ENCODE measurements at places on chromosomes 11 and 22.
A peak's percentile ranks its signal among the peaks of the same experiment; 100 is the strongest.

DNA sequence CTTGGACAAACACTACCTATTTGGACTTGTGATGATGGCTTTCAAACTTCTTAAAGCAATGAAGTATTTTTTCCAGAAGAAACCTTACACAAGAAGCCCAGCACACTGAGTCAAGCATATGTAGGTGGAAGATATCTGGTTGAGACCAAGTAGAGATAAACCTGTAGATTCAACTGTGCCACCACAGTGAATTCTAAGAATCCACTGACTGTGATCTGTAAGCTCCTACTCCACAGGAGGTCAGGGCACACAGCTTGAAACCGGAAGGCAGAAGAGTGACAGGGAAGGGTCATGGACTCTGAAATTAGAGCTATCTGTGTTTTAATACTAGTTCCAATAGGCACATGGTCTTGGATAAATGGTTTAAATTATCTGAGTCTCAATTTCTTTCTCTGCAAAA lies 404.5 kb downstream of the ETS1 start:
- peak; percentile 66 for DNase-seq
- peaks cover 29% of the 10 kb centered on the region for H3K4me1 ChIP-seq
- H3K36me3 ChIP-seq, result peaks cover 17% of the 10 kb centered on the region
- peak overlapping the region; percentile 4 for H3K27ac ChIP-seq
- peak overlapping the region; percentile 11 for H3K4me3 ChIP-seq

DNA sequence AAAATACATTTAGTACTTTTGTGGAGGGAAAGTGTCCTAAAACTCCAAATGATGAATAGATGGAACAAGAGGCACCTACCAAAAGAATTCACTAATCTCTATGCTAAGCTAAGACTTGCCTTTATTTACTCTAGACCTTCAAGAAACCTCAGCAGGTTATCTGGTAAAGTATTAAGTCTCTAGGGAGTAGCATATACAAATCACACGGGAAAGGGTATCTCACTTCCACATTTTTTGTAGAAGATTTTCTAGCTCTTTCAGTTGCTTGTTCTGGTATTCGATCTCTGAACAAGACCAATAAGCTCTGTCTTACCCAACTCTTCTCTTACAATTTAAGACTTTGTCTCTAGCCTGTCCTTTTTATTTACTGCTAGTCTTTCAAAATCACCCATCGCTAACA lies 18.1 kb upstream of the CADM1 start:
- no peak overlapping the region for H3K4me3 ChIP-seq
- no peak for DNase-seq
- no peaks in the 10 kb centered on the region for H3K27me3 ChIP-seq
- H3K27ac ChIP-seq, result no peak overlapping the region
- H3K4me1 ChIP-seq, result no peaks in the 10 kb centered on the region

- H3K4me1 ChIP-seq, result peaks cover 10% of the 10 kb centered on the region
- no peaks in the 10 kb centered on the region for H3K27me3 ChIP-seq
- no peak for DNase-seq
- H3K36me3 ChIP-seq, result no peaks in the 10 kb centered on the region
- H3K27ac ChIP-seq, result no peak overlapping the region
These were observed 25.5 kb upstream of the GGTLC2 start for GRCh38 chr22:22618923-22619322.

DNA sequence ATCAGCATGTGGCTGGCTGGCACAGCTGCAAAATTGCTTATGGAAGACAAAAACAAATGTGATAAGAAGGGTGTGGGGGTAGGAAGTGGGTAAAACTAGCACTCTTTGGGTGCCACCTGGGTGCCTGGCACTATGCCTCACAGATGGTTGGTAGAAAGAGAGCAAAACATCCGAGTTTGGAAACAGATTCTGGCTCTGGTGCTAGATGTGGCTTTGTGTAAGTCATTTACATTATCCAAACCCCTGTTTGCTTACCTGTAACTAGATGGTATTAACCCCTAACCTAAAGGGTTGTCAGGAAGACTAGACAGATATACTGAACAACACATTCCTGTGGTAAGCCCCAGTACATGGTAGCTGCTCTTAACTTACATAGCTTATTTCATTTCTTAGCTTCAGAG lies 905.6 kb downstream of the DLG2 start:
- DNase-seq, result no peak
- no peak overlapping the region for H3K4me3 ChIP-seq
- H3K36me3 ChIP-seq, result no peaks in the 10 kb centered on the region
- H3K27me3 ChIP-seq, result peaks cover 8% of the 10 kb centered on the region

DNA sequence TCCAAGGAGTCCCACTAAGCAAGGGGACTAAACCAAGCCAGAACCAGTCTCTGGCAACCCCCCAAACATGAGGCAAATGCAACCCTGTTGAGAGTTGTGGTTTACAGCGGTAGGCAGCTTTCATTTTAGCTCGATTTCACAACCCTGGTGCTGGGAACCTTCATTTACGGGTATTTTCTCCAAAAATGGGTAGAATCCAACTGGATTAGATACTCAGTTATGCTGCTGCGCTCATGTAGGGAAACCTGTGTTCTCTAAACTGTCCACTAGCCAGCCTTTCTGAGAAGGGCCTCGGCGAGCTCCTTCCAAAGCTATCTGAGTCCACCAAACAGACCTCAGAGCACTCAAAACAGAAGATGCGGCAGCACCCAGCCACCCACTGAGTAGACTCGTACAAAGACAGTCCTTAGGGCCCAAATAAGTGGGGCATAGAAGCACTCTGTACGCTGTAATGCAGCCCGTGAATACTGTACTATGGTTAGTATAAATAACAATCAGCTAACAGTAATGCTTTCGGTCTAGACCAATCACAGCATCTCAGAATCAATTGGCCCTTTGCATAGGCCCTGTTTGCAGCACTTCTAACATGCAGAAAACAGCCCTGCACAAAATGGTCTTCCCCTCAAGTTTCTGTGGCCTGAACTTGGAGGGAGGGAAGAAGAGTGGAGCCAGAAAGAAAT lies 104.7 kb downstream of the ETS1 start:
- H3K36me3 ChIP-seq, result peaks cover 96% of the 10 kb centered on the region
- H3K27me3 ChIP-seq, result no peaks in the 10 kb centered on the region
- peak; percentile 69 for DNase-seq
- H3K4me3 ChIP-seq, result peak overlapping the region; percentile 84
- H3K4me1 ChIP-seq, result peaks cover 94% of the 10 kb centered on the region
- peak overlapping the region; percentile 93 for H3K27ac ChIP-seq

DNA sequence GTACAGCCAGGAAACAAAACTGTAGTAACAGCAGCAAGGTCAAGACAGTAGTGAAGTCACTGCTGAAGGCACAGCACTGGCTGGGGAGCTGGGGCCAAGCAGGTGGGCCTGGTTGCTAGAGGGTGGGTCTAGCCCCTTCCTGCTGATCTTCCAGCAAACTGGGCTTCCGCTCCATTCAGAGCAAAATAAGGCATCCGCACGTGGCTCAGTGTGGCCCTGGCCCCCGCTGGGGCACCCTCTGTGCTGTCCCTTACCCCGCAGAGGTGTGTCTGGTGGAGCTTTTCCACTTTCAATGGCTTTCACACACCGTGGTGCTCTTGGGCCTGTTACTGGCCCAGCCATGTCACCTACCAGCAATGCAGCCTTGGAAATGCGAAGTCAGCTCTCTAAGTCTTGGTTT lies 162.4 kb upstream of the B3GAT1 start:
- peaks cover 4% of the 10 kb centered on the region for H3K27me3 ChIP-seq
- H3K36me3 ChIP-seq, result no peaks in the 10 kb centered on the region
- H3K27ac ChIP-seq, result no peak overlapping the region
- H3K4me3 ChIP-seq, result no peak overlapping the region
- DNase-seq, result no peak

DNA sequence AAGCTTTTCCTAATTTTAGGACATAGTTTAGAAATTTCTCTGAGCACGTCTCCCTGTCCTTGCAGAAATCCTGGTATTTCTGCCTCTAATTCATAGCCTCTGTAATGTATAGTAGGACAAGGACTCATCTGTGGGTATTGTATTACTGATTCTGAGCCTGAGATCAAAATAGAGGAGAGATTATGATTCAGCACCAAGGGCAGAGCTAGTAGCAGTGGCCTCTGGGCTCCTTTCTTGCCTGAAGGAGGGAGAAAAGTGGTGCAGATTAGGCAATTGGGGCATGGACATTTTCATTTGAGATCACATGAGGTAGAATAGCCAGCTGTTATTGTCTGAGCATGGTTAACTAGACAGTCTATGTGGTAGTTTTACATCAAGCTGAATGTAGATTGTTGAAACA lies 2.8 kb downstream of the MADD start:
- no peaks in the 10 kb centered on the region for H3K27me3 ChIP-seq
- H3K27ac ChIP-seq, result no peak overlapping the region
